Foreskin keratinocyte (primary cell): ENCODE measurements at places on chromosomes 2 and 18. TPM values are rescaled to one million over a fixed set of nuclear protein-coding genes. Genes with fewer than 3 reads are reported as not detected.

GRCh38 chr2:3488855-3489763 lies 30.2 kb downstream of the ADI1 start:
- DNase-seq = no peak

DNA sequence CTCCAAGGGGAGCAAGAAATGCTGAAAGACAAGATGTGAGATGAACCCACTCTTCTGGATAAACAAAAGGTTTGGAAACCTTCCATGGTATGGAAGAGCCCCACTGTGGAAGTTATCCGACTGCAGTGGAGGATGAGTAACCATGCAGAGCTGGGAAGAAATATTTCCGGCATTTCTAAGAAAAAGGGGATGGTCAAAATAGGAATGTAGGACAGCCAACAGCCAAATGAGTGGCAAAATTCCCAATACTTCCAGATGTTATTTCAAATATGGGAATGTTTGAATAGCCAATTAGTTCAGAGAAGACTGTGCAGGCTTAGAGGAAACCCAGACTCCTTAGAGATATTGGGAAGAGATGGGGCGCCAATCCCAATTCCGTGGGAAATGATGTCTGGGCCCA lies 246.8 kb downstream of the RAD51AP2 start:
- DNase-seq = peak; percentile 21

- DNase-seq = no peak
Measured at GRCh38 chr2:120391911-120392665, 46.2 kb downstream of the INHBB start.

GRCh38 chr2:233934524-233934923 lies 17.4 kb downstream of the TRPM8 start:
- no peak for DNase-seq

DNA sequence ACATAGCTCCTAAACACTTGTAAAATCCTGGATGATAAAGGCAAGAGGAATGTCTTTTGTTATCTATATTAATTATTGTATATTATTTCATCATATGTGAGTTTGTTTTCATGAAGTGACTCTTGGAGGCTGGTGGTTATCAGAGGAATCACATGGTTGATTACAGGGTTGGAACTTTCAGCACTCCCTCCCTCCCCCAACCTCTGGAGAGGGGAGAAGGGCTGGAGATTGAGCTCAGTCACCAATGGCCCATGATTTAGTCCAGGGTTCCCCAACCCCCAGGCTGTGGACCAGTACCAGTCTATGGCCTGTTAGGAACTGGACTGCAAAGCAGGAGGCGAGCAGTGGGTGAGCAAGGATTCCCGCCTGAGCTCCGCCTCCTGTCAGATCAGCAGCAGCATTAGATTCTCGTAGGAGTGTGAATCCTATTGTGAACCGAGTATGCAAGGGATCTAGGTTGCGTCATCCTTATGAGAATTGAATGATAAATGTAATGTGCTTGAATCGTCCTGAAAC lies 37.7 kb downstream of the FBXO48 start:
- peak; percentile 6 for DNase-seq

GRCh38 chr18:59063300-59063906 lies 76.3 kb upstream of the SEC11C start:
- no peak for DNase-seq

The SERPINB10 gene
- total RNA-seq = 0.07 and 2.3 TPM in 2 replicates

DNA sequence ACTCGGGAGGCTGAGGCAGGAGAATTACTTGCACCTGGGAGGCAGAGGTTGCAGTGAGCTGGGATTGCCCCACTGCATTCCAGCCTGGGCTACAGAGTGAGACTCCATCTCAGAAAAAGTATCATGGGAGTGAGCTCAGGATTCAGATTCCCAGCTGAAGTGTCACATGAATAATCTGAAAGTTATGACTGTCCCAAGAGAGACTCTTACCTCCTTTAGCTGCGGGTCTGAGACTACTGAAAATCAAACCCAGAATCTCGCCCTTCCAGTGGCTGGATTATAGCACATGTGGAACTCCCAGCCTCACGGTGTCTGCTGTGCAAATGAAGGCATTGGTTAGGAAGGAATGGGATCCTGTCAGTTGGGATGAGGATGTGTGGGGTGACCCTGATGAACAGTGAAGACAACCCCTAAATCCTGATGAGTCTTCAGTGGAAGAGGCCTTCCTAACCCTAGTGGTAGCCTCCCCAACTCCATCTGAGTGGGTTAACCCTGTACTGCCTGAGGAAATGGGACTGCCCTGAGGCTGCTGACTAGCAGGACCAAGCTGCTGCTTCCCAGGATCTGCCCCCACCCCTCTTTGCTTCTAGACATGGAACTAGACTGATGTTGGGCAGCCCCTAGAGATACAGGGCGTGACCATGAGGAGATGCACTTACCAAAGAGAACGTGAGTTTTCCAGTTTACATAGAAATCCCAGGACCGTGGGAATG lies 16.5 kb downstream of the BOK start:
- DNase-seq = no peak

DNA sequence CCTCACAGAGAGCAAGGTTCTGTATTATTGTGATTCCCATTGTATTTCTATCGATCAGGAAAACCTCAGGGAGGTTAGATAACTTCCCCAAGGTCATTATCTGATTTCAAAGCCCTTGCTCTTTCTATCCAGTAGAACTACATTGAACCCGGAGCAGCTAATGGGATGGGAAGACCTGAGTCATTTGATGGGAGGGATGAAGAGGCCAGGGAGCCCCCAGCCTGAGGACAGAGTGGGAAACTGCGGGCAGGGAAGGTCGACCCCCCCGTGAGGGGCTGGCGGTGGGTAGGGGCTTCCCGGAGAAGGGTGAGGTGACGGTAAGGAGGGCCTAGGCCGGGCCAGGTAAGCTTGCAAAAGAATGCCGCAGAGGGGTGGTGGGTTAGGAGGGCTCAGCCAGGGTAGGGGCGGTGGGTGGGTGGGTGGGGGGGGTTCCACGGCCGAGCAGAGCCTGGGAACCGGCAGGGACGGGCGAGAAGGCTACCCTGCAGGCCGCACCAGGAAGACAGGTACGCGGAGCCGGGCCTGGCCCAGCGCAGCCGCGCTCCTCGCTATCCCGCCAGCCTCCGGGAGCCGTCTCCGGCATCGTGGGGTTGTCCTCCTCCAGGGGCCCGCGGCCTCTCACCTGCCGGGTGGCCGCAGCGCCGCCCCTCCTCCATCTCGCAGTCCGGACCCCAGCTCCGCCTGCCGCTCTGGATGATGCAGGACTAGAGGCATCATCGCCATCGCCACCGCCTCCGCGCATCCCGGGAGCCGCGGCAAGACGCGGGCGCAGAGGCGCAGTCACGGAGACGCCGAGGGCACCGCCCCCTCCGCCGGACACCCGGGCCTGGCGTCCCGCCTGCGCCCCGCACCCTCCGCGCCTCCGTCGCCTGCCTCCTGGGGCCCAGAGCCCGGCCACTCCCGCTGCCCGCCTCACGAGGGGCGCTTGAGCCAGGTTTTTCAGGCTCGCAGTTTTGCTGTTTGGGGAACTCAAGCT lies at the start of gene GPR75:
GPR75 (minus strand) TSS at position 762 of the 976 bp plus-strand sequence. CDS start 5,211 bp downstream, outside the sequence.
- no peak for DNase-seq

The FBXO36 gene
- 1.9 and 2.2 TPM in 2 replicates for total RNA-seq

DNA sequence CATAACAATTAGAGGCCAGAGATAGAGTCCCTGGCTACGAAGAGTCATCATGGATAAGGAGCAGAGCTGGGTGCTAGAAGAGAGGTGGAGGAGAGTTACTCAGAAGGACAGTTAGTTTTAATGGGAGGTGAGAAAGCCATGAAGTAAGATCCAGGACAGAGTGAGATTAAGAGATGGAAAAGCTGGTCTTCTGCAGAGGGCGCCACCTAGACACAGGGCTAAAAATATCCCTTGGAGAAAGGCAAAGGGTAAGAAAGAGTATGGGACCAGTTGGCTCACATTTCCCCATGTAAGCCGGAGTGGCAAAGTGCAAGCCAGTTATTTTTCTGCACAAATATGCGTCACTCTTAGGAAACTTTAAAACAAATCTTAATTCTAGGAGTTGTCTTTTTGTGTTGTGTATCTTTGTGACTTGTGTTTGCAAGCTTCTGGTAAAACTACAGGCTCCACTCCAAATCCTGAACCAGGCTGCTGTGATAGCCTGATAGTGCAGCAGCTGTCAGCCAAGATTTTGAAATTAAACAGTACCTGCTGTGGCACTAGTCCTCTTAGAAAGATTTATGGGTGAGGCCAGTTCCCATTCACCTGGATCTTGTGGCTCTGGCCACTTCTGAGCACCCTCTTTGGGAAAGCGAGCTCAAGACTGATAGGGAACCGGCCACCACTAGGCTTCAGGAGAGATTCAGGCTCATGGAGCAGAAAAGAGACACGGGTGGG lies 204.2 kb downstream of the TPGS2 start:
- no peak for DNase-seq

The FKBP1B gene
- 15.2 and 16.7 TPM in 2 replicates for total RNA-seq

DNA sequence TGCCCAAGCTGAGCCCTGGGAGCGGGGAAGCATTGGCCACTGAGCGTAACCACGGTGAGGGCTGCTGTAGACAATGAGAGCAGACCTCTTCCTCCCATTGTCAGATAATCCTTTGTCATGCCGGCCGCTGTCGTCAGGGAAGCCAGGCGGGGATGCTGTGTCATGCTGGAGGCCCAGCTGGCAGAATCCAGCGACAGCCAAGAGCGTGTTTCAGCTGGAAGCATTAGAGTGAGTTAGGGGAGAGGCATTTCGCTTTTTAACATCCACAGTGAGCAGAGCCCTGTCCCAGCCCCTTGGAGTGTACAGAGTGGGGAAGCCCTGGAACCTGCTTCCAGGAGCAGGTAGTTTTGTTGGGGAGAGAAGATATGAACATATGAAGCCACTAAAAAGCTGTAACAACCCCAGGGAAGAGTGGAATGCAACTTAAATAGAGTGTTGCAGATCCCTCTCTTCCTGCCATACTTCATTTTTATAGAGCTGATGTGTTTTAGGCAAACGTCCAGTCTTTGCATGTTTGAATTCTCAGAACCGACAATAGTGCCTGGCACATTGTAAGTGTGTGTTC lies 7.0 kb downstream of the CTIF start:
- peak; percentile 84 for DNase-seq
